ENCODE measurements at places on chromosomes 11 and 22.

GRCh38 chr11:115065314-115065713 is 387.0 kb downstream of the NXPE2 start:
- no peak for DNase-seq

DNA sequence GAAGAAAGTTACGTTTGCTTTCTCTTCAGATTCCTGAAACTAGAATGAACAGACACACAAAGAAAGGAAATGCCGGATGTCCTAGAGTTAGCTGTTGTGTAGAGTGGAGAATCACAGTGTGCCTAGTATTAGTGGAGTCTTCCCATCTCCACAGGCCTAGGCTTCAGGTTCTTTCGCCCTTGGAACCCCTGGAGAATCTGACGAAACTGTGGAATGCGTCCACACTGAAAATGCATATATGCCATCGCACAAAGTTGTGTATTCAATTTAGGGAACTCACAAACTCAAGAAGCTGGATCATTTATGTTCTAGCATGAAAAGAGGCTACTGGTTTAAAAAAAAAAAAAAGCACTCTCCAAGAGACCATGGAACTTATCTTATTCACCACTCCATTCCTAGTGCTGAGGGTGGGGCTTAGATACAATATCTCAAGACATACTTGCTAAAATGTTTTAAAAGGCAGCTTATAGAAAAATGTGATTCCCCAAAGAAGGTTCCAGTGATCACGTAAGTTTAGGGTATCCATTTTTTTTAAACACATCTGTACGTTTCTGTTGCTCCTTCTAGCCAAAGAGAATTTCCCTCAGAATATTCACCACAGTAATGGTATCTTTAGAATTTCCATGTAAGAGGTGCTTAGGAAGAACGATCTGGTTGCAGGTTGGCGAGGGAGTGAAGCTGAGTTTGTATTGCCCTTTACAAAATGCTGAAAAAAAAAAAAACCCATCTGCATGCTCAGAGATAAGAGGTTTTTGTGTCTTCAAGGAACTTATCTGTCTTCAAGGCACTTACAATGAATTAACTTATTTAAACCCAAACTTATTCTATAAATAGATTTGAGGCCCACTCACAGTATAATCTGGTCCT is 20.0 kb downstream of the MAML2 start:
- DNase-seq = no peak

DNA sequence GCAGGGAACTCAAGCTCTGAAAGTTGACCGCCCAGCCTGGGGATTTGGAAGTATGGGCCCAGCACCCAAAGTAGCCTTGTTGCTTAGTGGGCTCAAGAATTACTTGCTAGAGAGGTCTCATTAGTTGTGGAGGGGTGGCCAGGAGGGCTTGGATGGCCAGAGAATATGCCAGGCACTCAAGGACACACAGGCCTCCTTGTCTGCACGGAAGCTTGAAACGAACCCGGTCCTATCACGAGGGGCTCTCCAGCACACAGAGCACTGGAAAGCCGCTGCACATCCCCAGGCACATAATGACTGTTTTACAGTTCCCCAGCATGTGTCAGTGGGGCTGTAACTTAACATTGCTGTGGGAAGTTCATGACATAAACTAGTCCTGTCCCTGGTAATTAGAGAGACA is 55.9 kb downstream of the NAT10 start:
- no peak for DNase-seq

GRCh38 chr11:47611348-47611794 is 17.2 kb upstream of the C1QTNF4 start:
- DNase-seq = no peak

DNA sequence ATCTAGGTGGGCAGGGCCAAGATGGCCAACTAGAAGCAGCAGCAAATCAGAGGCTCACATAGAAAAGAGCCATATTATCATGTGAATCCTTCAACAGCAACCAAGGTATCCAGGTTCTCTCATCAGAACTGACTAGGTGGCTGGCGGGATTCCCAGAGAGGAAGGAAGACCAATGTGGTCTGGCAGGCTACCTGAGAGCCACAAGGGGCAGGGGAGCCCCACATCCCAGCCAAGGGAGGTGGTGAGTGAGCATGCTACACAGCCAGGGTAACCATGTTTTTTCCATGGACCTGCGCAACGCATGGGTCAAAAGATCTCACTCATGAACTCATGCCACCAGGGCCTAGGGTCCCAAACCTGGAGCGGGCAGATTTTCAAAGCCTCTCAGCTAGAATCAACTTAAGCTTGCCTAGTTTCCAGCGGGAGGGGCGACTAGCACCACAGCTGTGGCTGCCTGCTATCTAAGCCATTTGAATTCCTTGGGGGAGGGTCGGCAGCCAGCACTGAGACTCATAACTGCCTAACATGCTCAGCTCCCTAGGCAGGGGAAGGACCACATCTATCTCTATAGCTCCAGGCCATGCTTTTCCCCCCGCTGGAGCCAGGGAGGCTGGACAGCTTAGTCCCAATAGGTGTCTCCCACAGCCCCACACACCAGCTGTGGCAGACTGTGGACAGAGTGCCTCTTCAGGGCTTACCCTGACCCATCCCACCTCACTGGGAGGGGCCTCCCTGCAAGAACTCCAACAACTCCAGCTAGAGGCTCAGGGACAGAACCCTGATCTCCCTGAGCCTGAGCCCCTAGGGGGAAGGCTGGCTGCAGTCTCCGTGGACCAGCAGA is 28.7 kb upstream of the CASP12 start:
- DNase-seq = no peak

DNA sequence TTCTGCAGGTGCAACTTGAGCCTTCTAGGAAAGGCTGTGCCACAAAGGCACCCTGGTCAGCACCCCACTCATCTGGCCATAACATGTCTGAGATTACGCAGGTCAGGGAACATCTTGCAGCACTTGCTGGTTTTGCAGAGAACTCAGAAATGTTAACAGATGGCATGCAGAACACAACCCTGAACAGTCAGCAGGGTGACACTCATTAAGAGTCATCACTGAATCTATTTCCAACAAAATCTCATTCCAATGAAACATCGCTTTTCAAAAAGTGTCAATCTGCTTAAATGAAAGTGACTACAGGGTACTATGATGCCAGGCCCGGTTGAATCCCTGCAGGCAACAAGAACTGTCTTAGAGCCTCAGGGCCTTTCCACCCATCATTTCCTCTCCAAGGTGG is 369.8 kb upstream of the CCDC90B start:
- DNase-seq = no peak

- DNase-seq = no peak
Measured at GRCh38 chr11:112658431-112658878, 302.8 kb upstream of the NCAM1 start.

DNA sequence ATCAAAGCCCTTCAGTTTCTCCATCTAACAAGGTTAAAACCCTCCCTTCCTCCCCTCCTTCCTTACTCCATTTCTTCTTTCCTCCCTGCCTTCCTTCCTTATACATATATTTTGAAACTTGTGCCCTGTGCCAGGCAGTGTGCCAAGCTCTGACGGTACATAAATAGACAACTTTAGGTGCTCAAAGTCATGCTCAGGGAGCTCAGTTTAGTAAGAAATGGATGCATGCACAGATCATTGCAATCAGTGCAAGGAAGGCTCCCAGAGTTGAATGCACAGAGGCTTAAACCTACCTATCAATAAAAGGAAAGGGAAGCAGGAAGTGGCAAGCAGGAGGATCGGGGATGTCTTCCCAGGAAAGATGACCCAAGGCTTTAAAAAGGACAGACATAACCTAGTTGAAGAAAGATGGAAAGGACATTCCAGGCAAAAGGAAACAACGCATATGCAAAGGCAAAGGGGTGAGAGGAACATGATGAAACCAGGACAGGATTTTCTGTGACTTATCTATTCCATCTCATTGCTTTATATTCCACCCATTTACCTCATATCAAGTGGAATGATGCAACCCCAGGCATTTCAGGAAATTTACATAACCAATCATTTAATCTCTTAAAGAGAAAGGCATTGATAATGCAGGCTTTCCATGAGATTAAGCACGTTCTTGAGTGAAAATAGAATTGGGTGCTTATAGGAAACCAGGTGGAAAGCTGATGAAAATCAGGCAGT is 13.2 kb downstream of the FZD4 start:
- no peak for DNase-seq

DNA sequence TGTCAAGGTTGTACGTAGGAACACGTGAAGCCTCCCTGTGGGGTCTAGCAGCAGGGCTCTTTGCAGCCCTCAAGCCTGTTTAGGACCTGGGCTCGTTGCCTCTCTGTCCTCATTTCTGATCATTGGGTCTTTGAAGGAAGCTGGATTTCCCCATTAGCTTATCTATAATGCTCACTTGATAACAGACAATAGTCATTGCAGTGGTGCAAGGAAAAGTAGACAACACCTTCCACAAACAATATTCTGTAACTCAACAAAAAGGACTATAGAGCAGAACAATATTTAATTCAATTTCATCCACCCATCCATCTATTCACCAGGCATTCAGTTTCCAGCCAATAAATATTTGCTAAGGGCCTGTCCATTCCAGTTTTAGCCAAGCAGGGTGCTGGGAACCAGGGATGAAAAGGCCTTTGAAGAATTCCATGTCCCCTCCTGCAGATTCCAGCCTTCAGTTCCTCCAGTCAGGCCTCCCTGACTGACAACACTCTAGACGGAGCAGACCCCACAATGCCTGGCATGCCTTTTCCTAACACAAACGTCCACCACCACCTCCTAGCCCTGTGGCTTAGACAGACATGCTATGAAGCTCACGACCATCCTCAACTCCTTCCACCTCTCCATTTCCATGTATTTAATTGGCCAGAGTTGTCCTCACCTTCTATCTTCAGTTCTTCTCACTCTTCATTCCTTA is 12.7 kb upstream of the POLD3 start:
- no peak for DNase-seq

- DNase-seq = no peak
Measured at GRCh38 chr22:25067851-25068421, 115.4 kb downstream of the KIAA1671 start.

GRCh38 chr11:76371170-76371569 is 9.8 kb downstream of the THAP12 start:
- peak; percentile 33 for DNase-seq

GRCh38 chr11:110295086-110295485 is 1.3 kb downstream of the RDX start:
- DNase-seq = no peak

GRCh38 chr11:86247608-86248007 is 3.1 kb downstream of the EED start:
- DNase-seq = no peak

DNA sequence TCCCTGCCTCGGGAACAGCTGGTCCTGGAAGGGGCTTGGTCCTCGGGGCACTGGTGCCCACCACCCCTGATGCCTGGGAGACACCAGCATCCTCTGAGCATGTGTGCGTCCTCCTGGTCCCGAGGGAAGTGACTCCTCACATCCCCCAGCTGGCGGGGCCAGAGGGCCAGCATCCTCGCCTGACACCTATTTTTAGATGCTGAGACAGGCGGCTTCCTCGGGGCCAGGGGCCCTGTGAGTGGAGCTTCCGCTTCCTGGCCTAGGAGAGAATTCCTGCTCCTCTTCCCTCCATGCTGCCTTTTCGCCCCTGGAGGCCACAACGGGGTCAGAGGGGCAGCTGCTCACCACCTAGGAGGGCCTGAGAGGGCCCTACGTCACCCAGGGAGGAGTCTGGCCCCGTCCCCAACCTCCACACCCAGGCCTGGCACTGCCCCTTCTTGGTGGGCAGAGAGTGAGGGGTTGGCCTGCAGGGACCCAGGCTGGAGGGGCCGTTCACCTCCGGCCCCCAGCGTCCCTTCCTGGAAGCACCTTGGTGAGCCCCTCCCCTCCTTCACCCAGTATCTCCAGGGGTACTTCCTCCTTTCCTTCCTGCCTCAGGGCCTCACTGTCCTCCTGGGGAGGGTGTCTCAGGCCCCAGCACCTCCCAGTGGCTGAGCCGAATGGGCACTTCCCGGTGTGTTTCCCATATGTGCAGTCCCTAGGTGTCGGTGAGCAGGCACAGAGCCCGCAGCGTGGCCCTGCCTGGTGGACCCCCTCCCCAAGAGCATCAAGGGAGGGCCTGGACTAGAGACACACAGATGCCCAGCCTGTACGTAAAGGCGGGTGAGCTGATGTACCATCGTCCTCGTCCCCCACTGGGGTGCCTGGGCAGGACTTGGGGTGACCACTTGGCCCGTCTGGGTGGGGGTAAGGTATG is 6.1 kb downstream of the CD81 start:
- DNase-seq = no peak

DNA sequence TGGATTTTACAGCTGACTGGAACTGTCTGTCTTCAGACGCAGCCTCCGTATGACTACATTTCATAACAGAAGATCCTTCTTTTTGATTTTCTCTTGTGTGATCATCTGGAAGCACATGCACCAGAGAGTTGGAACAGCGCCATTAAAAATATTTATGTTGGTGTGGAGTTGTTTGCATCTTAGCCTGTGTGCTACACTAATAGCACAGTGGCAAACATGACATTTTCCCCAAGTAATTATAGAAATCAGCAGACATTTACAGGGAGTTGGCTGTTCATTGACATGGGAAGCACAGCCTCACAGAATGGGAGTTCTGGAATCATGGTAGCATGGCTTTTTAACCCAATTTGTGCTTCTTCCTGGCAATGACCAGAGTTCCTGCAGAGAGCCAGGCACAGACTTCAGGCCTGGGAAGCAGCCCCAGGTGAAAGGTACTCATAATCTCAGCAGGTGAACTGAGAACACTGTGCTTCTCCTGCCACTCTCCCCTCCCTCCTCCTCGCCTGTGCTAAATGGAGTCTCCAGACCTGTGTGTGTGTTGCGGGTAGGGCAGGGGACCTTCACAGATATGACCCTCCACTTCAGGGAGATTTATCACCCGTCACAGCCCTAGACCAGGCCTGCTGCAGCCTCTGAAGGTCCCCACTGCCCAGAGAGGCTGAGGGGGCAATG is 82.8 kb upstream of the PLET1 start:
- DNase-seq = peak; percentile 24

- DNase-seq = no peak
Measured at GRCh38 chr22:49086181-49086580, 741.5 kb downstream of the BRD1 start.

- no peak for DNase-seq
Measured at GRCh38 chr22:46687460-46687859, 50.6 kb downstream of the CERK start.

DNA sequence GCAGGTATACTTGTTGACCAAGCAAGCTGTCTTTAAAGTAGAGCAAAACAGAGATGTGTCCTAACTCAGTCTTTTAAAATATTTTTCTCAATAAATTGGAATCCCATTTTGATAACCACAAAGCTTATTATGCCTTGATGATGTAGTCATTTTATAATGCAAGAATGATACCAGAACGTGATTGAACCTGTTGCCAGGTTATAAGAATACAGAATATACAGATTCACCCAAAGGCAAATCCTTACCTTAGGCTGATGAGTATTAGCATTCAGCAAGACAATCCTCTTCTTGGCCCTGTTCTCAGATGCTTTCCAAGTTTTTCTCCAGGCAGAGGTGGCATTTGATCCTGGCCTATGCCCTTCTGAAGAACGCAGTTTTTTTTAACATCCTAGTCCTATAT is 76.1 kb downstream of the PPFIBP2 start:
- no peak for DNase-seq

- no peak for DNase-seq
Measured at GRCh38 chr11:28107191-28107749, 686 bp downstream of the KIF18A start.

DNA sequence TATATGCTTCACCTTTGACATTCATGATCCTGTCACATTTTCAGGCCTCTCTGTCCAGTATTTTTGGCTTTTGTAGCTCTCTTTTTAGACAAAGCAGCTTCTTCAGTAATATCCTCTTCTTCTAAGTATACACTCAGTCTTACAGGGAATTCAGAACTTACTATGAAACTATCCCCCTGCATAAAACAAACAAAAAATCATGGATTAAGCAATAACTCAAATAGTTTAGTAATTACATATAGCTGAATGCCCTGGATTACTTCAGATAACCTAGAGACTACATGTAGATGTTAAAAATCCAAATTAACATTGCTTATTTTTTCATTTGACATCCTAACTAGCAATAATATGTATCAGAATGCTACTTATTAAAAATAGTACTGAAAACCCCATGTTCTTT is 5.2 kb downstream of the TAF1D start:
- no peak for DNase-seq
